Colonic mucosa (tissue), 4 donors: ENCODE measurements at places on chromosomes 5 and 9. TPM values are rescaled to one million over a fixed set of nuclear protein-coding genes. Genes with fewer than 3 reads are reported as not detected.

GRCh38 chr5:133396187-133396741 is 216.1 kb downstream of the FSTL4 start:
- no peak for DNase-seq
- no peaks in the 10 kb centered on the region for H3K36me3 ChIP-seq
- no peaks in the 10 kb centered on the region for H3K4me1 ChIP-seq
- no peak overlapping the region for H3K27ac ChIP-seq
- no peaks in the 10 kb centered on the region for H3K27me3 ChIP-seq

DNA sequence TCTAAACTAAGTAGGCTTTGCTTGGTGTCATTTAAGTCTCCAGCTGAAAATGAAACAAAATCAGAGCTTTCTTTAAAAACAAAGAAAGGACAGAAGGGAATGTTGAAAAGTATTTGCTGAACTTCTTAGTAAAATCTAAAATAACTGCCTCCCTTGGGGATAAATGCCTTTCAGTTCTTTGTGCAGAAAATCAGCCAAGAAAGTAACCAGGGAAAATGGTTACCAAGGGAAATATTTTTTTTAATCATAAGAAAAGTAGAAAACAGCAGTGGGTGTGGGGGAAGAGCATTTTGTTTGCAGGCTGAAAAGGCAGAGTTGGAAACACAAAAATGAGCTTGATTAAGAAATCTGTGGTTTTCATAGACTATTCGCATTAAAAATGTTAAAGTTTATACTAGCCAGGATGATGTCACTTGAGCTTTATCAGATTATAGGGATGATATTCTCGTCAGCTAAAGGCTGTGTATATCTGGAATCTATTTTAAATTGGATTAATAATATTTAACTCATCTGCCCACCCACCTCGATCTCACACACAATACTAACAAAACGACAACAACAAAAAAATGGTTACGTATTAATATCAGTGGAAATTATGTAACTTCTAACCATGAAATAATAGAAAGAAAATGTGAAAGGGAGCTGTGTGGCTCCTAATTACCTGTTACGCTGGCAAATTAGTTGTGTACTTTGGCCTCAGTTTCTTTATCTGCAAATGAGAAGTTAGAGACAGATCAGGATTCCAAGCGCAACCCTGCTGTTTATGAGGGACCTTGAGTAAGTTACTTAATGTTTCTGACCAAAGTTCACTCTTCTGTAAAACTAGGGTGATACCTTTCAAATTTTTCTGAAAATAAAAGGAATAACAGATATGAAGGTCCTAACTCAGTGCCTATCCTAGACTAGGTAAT is at the start of gene ECM2:
ECM2 (minus strand) TSS at position 51 of the 911 bp plus-strand sequence. CDS start 13,124 bp downstream, outside the sequence.
- H3K36me3 ChIP-seq: no peaks in the 10 kb centered on the region
- H3K4me3 ChIP-seq: no peak within 1 kb of the TSS
- no peaks in the 10 kb centered on the region for H3K27me3 ChIP-seq
- no peak for DNase-seq
- H3K4me1 ChIP-seq: no peaks in the 10 kb centered on the region

GRCh38 chr5:117327511-117327910 is 752.9 kb upstream of the SEMA6A start:
- H3K4me3 ChIP-seq: no peak overlapping the region
- DNase-seq: no peak
- no peaks in the 10 kb centered on the region for H3K27me3 ChIP-seq
- H3K27ac ChIP-seq: no peak overlapping the region

The CCNJL gene
- 14.6 TPM for total RNA-seq

- peaks cover 10% of the 10 kb centered on the region for H3K36me3 ChIP-seq
- H3K27ac ChIP-seq: peak overlapping the region; percentile 91
- H3K4me1 ChIP-seq: peaks cover 16% of the 10 kb centered on the region
- no peaks in the 10 kb centered on the region for H3K27me3 ChIP-seq
- H3K4me3 ChIP-seq: peak overlapping the region; percentile 90
- DNase-seq: peak; percentile 62
Measured at GRCh38 chr9:126862104-126862761, 1.8 kb downstream of the ZBTB34 start.

The PCDHA3 gene
- total RNA-seq: 0.11 TPM
